Daoy (cell line): ENCODE measurements at places on chromosomes 1 and 21. TPM values are rescaled to one million over a fixed set of nuclear protein-coding genes. Genes with fewer than 3 reads are reported as not detected.

GRCh38 chr1:110620250-110620615 is 14.1 kb upstream of the KCNA2 start:
- DNase-seq: no peak

DNA sequence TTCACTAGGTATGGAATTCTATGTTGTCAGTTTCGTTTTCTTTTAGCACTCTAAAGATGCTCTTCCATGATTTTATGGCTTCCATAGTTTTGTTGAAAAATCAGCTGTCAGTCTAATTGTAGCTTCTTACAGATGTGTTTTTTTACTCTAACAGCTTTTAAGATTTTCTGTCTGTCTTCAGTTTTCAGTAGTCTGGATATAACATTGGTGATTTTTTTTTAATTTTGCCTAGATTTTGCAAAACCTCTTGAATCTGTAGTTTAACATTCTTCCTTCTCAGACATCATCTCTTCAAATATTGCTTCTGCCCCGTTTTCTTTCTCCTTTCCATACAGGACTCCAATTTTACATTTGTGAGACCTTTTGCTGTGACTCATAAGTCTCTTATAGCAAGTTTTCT is 17.9 kb upstream of the DYRK1A start:
- DNase-seq: no peak

DNA sequence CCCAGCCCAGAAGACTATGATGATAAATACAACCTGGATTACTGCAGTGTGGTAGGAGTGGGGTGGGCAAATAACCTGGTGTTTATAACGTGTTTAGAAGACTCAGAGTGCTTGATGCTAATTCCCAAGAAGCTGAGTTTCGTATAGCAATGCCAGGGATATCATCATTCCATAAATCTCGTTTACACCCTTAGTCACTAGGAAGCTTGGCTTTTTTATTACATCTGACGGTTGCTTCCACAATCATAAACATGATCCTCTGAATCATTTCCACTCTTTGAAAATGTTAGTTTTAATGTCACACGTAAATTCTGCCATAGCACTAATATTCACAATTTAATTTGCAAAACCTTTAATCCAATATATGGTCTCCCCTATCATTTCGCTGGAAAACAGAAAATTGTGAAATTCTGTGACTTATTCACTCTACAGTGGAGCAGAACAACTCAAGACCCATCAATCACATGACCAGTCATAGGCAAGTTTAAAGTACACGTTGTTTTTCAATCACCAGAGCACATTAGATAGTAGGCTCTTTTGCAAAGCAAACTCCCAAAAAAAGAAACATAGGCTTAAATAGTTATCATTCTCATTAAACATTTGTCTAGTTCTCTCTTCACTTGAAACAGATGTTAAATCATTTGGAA is 321.0 kb downstream of the LTN1 start:
- no peak for DNase-seq

DNA sequence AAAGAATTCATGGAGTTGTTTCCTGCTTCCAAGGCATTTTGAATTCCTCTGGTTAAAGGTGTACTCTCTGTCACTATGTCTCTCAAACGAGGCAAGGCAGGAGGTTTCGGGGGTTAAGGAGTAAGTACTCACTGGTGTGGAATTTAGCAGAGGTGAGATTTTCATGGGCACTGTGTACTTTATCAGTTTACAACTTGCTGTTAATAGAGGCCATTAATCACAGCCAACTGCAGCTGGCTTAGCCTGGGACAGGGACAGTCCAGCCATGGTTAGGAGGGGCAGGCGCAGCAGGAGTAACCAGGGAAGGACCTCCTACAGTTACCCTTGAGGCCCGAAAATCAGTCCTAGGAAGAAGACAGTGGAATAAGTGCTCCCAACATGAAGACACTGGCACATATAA is 18.1 kb upstream of the TMEM9 start:
- no peak for DNase-seq

DNA sequence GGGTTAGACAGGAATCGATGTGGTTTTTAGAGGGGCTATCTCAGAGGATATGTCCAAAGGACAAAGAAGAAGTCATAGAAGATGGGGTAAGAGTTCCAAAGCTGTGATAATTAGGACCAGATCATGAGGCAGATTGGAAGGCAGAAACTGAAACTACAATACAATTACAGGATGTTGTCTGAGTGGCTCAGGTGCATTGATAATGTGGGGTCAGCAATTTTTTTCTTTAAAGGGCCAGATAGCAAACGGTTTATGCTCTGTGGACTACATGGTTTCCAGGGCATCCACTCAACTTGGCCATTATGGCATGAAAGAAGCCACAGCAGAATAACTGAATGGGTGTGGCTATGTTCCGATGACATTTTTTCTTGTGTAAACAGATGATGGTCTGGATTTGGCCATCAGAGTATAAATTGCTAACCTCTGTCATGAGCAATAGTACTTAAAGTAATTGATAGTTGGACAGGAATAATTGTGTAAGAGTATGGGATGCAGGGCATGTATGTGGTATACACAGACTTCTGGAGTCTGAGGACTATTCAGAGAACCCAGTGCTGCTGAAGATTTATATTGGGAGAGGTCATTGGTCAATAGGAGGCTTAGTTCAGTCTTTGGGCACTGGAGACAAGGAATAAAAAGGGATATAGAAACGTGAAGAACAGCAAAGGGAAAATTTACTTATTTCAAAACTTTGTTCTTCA is 198.4 kb upstream of the ADGRL4 start:
- DNase-seq: no peak

NBPF20 gene
- 2.2 and 2.5 TPM in 2 replicates for total RNA-seq

LY9 gene
- 0.06 TPM in 1 of 2 replicates, not detected in the other for total RNA-seq

GRCh38 chr21:35927262-35927661 is 133.1 kb downstream of the SETD4 start:
- DNase-seq: no peak

GRCh38 chr1:87512431-87512830 is 183.8 kb downstream of the LMO4 start:
- no peak for DNase-seq

DNA sequence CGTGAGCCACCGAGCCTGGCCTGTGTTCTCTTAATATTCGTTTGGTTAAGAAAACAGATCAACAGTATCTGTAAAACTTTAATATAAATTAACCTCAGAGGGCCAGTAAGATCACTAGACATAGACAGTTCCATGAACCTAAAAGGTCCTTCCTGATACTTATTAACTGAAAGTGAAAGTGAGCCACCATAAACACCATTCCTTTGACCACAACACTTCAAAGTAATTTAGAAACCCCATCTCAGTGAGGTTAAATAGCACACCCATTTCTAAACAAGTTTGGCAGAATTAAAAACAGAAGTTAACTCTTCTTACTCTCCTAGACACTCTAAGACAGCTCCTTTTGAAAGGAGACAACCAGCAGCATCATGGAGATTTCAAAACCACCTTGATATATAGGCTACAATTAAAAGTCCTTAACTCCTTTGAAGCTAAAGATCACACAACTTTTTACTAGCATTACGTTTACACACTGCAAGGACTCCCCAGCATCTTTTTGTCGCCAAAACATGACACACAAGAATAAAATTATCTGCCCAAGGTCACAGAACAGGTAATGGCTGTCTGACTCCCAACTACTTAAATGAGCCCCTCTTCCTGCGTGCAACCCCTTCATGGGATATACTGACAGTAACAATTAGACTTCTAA is 2.2 kb downstream of the RNF19B start:
- DNase-seq: peak; percentile 33

GRCh38 chr21:37878946-37879660 is 37.2 kb downstream of the KCNJ6 start:
- DNase-seq: peak; percentile 90

GRCh38 chr1:226453015-226453704 is 45.3 kb upstream of the PARP1 start:
- DNase-seq: no peak
